Omental fat pad (tissue), 4 donors: ENCODE measurements at places on chromosomes 16 and 17. TPM values are rescaled to one million over a fixed set of nuclear protein-coding genes. Genes with fewer than 3 reads are reported as not detected.

Gene NPIPB9
- 10.9 TPM for total RNA-seq

Gene C16orf92
- total RNA-seq: not detected

Gene EFCAB5
- total RNA-seq: 0.46 TPM

Gene C17orf113
- total RNA-seq: 0.25 TPM

Gene KRT33A
- not detected for total RNA-seq

Gene GCGR
- total RNA-seq: not detected

Gene NT5M
- total RNA-seq: 1.8 TPM

Gene DOC2A
- total RNA-seq: 2.3 TPM

Gene SPATA32
- total RNA-seq: not detected

Gene HBA2
- 2,323 TPM for total RNA-seq

Gene RND2
- 0.25 TPM for total RNA-seq

Gene EVPLL
- total RNA-seq: not detected

Gene WFIKKN1
- total RNA-seq: not detected

Gene GPRC5C
- total RNA-seq: 29.0 TPM

Gene IGF2BP1
- 0.16 TPM for total RNA-seq

Gene CPNE7
- total RNA-seq: not detected

Gene GOSR1
- 41.6 TPM for total RNA-seq

Gene RNU2-1
- total RNA-seq: not detected

Gene NPB
- 1.4 TPM for total RNA-seq

Gene SARM1
- 12.2 TPM for total RNA-seq

Gene TNFRSF13B
- 0.48 TPM for total RNA-seq

Gene PIGQ
- total RNA-seq: 25.1 TPM

Gene C17orf67
- total RNA-seq: 5.4 TPM
